ENCODE measurements at places on chromosomes 2 and 18.
A peak's percentile ranks its signal among the peaks of the same experiment; 100 is the strongest.

DNA sequence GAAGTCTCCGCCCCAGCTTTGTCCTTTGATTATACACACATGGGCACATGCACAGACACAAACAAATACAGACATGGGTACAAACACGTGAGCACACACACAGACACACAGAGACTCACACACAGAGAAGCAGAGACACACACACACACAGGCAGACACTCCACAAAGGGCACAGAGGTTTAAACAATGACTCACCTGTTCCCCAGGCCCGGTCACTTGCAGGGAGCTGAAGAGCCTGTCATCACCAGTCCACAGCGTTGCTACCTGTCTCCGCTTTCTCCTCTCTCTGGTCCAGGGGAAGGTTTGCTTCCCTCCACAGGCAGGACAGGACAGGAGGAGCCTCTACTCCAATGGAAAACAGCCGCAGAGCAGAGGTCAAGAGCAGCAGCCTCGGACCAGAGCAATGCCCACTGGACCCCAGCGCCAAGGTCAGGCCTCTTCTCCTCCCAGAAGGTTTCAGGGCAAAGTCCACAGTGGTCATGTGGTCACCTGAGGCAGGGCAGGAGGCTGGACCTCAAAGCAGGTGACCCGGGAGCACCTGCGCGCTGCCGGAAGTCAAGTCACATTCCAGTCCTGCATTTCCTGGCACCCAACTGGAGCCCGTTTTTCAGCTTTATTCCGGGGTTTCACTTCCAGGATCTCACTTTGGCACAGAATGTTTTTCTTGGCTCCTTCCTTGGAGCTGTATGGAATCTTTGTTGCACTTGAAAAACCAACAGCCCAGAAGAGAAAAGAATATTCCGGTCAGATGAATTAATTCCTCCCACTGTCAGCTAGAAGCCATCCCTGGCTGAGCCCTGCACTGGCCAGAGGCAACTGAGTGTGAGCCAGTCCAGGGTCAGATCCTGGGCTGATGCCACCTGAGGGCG is at the start of gene RAB17:
Gene RAB17, minus strand, starts transcription at position 463 of the 869 bp plus-strand sequence. CDS start 4,580 bp downstream, outside the sequence.
- no peak for DNase-seq

- DNase-seq, result no peak
Measured at GRCh38 chr2:159399716-159400415, 113.4 kb upstream of the WDSUB1 start.

DNA sequence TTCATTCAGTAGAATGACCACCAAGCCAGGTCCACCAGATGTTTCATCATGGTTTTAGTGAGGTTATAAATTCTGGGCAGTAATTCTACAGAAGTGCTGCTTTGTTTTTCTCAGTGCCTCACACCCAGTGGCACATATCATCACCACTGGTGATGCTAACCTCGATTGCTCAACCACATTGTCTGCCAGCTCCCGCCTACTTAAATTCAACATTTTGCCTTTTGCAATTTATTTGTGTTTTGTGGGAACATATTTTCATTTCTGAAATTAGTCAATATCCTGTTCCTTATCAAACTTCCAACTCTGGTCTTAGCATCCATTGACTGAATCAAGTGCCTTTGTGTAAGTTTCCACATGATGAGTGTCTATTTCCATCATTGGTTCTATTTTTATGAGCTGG is 62.3 kb upstream of the TMEM178A start:
- no peak for DNase-seq

GRCh38 chr18:21599585-21600525 is 649 bp downstream of the ESCO1 start:
- peak; percentile 54 for DNase-seq

DNA sequence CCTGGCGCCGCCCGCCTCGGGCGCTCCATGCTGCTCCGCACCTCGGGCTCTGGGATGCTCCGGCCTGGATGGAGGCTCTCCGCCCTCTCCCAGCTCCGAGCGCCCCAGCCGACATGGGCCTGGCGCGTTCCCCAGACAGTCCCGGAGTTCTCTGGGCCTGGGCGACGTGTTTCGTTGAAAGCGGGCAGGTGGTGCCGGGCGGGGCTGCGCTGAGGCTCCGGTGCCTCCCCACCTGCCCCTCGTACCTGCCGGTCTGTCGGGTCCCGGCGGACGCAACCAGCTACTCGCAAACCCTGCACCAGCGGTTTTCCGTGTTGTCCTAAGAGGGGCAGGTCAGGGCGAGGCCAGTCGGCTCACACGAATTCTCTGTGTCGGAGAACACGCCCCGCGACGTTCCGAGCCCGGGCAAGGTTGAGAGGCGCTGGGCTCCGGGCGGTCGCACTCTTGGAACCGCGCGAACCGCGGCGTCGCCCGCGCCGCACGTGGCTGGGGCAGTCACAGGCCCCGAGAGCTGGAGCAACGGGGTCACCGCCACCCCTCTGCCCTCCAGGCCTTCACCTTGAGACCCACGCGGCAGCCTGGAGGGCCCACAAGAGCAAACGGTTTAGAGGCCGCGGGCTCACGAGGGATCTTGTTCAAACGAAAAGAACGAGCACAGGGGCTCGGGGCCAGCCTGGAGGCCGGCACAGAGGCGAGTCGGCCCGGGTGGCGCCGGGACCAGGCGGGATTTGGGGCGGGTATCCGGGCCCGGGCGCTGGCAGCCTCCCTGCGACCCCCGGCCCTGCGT is 4.2 kb upstream of the SIX2 start:
- no peak for DNase-seq

GRCh38 chr2:112198780-112199179 is 56.1 kb downstream of the ZC3H8 start:
- no peak for DNase-seq

DNA sequence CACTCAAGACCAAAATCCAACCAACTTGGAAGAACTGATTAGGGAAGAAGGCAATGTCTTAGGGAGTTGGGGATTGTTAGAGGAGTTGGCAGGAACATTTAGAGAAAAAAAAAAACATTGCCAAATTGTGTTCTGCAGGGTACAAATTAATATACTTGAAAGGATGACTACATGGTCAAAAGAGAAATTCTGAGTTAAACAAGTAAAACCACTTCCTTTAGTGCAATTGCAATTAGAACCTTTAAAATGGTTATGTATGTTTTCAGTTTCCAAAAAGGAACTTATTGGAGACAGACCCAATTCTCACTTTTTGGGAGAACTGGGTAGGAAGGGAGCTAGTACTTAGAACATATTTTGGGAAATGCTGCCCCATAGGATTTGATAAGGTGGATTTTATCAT is 137.9 kb downstream of the GPD2 start:
- DNase-seq, result no peak

- DNase-seq, result no peak
Measured at GRCh38 chr18:26548415-26549262, at the start of gene KCTD1. TSS of gene KCTD1 (minus strand) at chr18:26548553. CDS start at chr18:26548536, 17 bp downstream.

DNA sequence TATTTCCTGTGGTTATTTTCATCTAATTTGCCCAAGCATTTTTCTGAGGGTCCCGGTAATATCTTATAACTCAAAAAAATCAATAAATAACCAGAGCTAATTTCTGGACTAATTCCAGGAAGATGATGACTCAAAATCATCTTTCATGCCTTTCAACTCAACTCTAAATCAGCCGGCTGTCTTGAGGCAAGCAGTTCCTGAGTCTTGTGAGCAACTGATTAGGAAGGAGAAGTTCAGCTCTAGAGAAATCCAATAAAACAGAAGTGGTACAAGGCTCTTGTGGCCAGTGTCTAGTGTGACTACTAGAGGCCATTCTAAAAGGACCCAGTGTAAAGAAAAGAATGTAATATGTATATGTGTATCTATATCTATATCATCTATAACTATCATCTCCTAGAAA is 890.4 kb downstream of the TRIB2 start:
- DNase-seq, result no peak

DNA sequence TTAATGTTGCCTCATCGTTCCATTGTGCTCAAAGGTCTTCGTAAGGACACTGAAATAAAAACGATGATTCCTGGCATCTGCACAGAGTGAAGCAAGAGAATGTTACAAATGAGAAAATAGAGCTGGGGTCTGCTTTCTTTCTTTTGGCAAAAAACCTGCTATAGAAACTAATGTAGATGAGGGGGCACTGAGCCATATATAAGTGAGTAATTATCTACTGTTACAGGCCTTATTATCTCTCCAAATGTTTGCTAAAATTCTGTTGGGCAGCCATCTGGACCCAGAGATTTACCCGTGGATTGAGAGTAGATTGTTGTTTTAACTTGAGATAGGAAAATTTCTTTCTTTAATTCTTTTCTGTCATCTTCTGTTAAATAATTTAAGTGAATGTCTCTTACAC is 472.5 kb upstream of the PIK3C3 start:
- no peak for DNase-seq

GRCh38 chr2:44752761-44753160 is 188.7 kb upstream of the SIX3 start:
- no peak for DNase-seq

DNA sequence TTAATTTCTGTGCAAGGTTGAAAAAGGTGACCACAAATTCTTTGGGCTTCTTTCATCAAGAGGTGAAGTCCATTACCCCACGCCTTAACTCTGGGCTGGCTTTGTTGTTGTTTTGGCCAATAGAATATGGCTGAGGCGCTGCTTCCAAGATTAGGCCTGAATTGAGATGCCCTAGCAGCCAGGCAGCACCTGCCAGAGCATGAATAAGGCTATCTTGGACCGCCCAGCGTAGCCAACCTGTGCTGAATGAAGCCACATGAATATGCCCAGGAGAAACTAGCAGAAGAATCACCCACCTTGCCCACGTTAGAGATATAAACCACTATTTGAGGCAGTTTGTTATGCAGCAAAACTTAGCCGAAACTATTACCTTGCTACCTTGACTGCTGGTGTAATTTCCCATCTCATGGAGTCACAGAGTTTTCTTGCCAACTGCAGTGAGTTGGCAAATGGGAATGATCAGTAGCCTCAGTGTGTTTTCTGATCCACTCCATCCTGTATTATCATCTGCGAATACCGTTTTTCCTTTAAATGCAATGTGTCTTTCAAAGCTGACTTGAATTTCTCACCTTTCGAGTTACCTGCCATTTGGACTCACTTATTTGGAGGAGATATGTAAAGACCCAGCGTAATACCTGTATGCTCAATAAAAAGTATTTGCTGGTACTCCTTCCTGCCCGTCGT is 679 bp downstream of the TSGA10 start:
- no peak for DNase-seq

DNA sequence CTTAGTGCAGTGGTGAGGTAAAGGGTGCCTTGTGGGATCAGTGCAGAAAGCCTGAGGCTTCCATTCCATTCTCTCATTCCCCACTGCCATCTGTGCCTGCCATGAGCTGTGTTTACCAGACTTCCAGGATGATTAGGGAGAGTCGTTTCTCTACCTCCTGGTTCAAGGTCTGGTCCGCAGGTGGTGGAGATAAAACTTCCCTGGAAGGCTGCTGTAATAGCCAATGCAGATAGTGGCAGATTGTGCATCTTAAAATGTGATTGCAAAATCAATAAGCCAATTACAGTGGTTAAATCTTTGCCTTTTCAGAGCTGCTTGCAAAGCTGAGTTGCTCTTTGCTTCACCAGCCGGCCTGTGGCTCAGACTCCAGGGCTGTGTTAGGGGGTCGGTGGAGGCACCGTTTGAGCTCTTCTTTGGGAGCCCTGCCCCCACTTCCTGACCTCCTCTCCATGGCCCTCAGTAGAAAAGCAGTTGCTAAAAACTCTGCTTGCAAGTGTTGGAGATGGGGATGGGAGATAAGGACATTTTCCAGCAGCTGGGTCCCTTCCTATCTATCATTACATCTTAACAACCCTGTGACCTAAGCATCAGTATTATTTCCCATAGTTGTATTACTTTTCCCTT is 95.2 kb upstream of the HS6ST1 start:
- DNase-seq, result peak; percentile 75

GRCh38 chr2:188204824-188205223 is 86.8 kb upstream of the GULP1 start:
- DNase-seq, result no peak

DNA sequence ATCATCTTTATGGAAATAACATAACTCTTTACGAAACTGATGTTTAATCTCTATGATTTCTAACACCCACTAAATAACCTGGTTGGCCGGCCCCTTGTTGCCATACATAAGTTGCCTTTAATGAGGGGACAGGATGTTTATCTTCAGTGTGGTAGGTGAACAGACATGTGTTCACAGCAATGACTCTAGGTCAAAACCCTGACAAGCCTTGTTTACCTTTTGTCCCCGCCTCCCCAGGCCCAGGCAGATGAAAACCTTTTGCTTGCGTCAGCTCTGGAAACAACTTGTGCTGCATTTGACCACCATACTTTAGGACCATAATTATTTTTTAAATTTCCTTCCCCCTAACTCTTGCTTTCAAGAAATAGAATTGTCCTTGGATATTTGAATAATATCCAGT is 2.9 kb upstream of the DSG4 start:
- no peak for DNase-seq

GRCh38 chr2:164112105-164112504 is 376.3 kb upstream of the FIGN start:
- no peak for DNase-seq

- DNase-seq, result peak; percentile 77
Measured at GRCh38 chr2:105379741-105380186, 19.1 kb downstream of the FHL2 start.

DNA sequence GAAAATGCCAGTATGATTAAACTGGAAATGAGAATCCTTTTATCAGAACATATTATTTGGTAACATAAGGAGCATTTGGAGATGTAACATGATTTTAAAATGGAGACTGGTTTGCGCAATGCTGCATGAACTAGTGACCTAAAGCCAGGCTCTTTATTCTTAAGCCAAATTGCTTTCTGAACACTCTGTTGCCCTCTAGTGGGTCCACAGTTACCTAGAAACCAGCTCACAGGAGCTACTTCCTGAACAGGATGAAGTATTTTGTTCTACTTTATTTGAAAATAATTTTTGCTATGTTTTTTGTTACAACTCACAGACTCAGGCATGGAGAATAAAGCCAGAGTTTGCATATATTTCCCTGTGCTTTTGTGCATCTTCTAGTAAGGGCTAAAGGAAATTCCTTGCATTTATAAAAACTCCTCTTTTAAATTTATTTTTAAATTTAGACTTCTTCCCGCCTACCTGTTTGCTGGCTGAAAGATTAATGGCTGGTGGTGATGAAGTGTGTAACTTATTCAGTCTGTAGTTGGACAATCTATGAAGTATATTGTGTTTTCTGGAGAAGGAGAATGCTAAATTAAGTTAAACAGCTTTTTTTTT is 146.7 kb downstream of the PARD3B start:
- DNase-seq, result no peak

DNA sequence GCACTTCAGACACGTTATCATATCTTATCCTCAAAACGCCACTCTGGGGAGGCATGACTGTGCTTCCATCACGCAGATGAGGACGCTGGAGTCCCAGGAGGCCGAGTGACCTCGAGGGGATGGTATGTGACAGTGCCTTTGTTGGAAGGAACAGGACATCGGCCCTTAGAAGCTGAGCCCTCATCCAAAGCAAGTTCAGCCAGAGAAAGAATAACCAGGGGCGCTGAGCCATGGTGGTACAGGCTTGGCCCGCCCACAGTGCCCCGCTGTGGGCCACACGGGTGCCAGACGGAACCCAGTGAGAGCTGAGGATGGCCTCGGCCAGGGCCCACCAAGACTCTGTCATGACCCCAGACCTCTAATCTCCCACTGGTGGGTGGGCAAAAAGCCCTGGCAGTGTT is 31.3 kb downstream of the HS1BP3 start:
- no peak for DNase-seq

- DNase-seq, result no peak
Measured at GRCh38 chr2:118095610-118096009, 7.3 kb downstream of the INSIG2 start.

- no peak for DNase-seq
Measured at GRCh38 chr2:235533616-235534385, 40.0 kb downstream of the AGAP1 start.

- DNase-seq, result no peak
Measured at GRCh38 chr2:226410247-226410835, 389.3 kb downstream of the IRS1 start.

- no peak for DNase-seq
Measured at GRCh38 chr2:240322231-240322955, 113.1 kb upstream of the GPC1 start.

- DNase-seq, result no peak
Measured at GRCh38 chr2:234615643-234616356, 118.9 kb upstream of the ARL4C start.

Data from GF-D8 (cell line).